Cortex of kidney (tissue), 1 donor: ENCODE measurements at places on chromosomes 6 and 20.

DNA sequence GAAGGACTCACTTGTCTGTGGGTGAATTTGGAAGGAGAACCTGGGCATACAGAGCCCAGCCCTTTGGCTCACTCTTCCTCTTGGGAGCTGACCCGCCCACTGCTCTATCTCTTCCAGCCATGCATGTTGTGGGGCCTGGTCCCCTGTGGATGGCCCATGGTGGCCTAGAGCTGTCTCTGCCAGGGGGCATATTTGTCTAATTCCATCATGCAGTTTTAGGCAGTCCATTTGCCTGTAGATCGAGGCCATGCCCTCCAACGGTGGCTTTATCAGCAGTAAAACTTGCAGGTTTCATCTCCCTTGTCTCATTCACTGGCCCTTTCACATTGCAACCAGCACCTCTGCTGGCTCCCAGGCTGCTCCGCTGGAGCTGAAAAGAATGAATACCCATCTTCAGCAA, 12.9 kb upstream of the EZR start:
- DNase-seq: no peak

DNA sequence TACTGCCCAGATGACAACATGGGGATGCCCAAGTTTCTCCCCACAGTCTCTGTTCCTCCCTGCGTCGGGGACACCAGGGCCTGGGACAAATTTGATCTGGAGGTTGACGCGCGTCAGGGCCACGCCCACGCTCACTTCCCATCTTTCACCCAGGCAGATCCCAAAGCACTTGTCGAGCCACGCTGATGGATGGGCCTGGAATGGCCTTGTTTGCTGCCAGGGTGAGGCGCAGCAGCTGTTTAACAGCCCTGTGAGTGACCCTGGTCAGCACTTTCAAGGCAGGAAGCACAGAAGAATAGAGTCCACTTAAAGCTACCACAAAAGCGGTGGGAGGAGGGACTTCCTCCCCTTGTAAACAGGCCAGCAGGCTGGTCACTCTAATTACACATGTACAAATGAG, 324.7 kb upstream of the JARID2 start:
- DNase-seq: no peak

- no peak for DNase-seq
Observed at GRCh38 chr20:31974951-31975487, 7.1 kb downstream of the XKR7 start.

- no peak for DNase-seq
Observed at GRCh38 chr20:13819885-13820645, 35.2 kb downstream of the NDUFAF5 start.

GRCh38 chr20:1463971-1464570, 2.6 kb downstream of the NSFL1C start:
- DNase-seq: no peak

DNA sequence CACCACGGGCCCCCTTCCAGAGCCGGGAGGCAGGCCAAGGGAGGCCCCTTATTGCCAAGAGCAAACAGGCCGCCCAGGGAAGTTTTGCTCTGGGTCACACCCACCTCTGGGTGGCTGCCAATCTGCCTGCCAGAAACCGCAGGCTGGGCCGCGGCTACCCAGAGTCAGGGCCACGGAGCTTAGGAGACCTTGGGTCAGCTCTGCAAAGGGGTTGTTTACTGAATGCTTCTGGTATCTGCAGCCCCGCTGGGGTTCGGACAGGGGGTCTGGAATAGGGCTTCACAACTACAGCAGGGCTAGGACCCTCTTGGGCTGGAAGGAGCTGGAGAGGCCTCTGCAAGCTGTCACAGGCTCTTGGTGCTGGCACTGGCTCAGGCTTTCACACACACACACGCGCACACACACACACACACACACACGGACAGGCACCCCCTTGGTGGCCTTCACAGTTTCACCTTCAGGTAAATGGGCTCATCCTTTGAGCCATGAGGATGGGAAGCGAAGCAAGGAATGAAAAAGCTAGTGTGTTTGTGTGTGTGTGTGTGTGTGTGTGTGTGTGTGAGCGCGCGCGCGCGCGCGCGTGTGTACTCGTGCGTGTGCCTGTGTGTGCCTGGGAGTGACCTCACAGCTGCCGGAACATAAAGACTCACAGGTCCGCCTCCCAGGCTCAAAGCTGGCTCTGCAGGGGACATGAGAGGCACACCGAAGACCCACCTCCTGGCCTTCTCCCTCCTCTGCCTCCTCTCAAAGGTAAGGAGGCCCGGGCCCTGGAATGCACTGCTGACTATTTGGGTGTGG, at the start of gene CCN5:
TSS of gene CCN5 (plus strand) at position 669 of the 798 bp plus-strand sequence. CDS start at position 691, 22 bp downstream.
- DNase-seq: no peak
